MCF 10A (cell line): ENCODE measurements at places on chromosomes 13 and 19. TPM values are rescaled to one million over a fixed set of nuclear protein-coding genes. Genes with fewer than 3 reads are reported as not detected.

DNA sequence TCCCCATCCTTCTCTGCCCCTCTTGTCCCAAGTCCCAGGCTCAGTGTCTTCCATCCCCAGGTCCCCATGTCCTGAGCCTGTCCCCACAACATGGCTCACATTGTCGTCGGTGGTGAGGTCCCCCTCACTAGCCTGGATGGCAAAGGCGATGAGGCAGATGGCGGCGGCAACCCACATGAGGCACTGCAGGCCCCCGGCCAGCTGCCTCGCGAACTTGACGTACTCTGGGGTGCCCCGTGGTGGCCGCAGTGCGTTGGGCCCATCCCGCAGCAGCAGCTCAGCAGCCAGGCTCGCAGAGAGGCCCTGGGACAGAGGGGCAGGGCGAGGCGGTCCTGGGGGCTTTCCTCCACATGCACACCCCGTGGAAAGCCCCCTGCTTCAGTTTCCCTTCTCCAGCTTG lies 1.1 kb downstream of the ATP4A start:
- DNase-seq = no peak

LYPD5 gene
- 0.21 and 0.47 TPM in 2 replicates for total RNA-seq

DNA sequence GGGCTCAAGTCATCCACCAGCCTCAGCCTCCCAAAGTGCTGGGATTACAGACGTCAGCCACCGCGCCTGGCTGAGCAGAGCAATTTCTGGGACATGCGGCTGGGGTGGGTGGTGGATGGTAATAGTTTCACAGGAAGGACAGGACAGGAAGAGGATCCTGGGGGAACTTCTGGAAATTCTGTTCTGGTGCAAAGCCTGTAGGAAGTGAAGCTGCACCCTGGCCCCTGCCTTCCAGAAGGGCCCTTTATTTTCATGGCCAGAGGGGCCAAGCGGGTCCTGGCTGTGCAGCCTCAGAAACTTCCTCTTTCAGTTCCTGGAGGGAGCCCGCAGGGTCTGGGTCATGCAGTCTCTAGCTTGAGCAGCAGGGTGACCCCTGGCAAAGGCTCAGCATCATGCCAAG lies 15.7 kb downstream of the FEM1A start:
- no peak for DNase-seq

DNA sequence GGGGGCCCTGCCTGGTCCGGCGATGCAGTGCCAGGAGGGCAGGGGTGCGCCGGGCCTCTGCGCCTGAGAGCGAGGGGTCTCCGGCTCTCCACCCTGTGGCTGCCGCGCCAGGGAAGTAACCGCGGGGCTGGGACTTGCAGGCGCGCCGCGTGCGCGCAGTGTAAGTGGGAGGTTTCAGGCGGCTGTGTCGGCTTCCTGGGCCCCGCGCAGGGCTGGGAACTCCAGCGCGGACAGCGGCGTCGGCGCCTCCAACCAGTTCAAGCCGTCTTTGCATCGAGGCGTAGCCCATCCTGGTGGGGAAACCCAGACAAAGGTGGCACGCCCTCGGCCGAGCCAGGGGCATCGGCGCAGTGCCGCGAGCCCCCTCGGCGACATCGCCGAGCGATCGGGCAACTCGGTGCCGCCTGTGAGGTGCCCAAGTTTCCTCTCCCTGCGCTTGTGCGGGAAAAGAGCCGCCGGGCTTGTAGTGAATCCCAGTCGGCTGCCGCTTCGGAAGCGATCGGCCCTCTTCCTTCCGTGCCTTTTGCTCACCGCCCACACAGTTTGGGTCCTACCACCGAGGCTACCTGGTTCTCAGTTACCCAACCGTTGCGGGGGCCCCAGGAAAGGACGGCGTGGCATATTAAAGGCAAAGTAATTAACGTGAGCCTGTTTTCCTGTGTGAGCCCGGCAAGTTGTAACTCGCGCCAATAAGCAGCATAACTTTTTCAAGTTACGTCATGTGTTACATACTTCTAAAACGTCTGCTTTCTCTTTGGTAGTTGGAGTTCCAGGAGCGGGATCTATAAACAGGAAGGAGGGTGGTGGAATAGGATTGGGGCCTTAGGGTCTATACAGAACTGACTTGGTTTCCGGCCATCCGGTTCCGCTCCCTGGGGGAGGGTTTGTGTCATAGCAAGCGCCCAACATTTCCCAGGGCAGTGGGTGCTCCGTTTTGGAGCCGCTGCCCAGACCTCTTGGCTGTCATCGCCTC lies 1.2 kb downstream of the LRCH1 start:
- DNase-seq = peak; percentile 81
